ENCODE measurements at places on chromosomes 11 and 22.

DNA sequence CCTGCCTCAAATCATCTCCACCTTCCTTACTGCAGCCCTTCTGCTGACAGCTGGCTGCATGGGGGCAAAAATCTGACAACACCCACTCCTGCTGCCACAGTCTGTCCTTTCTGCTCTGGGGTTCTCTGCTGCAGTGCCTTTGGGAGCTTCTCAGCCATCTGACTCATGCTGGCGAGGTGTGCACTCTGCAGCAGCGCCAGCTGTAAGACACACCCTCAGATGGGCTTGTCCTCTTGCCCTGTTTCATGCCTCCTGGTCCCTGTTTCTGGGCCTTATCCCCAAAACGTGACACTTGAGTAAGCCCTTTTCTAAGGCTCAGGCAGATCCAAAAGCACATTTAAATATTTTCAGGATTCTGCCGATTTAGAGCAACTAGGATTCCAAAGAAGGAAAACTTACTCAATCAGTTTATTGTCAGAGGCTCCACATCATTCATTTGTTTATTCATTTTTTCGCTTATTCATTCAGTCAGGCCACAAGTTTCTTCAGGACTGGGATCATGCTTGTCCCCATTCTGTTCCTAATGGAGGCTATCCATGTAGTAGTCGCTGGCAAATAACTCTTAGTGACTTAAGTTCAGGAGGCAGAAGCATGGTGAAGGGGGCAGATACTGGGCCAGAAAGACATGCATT lies 60.2 kb downstream of the SMIM38 start:
- DNase-seq = no peak

DNA sequence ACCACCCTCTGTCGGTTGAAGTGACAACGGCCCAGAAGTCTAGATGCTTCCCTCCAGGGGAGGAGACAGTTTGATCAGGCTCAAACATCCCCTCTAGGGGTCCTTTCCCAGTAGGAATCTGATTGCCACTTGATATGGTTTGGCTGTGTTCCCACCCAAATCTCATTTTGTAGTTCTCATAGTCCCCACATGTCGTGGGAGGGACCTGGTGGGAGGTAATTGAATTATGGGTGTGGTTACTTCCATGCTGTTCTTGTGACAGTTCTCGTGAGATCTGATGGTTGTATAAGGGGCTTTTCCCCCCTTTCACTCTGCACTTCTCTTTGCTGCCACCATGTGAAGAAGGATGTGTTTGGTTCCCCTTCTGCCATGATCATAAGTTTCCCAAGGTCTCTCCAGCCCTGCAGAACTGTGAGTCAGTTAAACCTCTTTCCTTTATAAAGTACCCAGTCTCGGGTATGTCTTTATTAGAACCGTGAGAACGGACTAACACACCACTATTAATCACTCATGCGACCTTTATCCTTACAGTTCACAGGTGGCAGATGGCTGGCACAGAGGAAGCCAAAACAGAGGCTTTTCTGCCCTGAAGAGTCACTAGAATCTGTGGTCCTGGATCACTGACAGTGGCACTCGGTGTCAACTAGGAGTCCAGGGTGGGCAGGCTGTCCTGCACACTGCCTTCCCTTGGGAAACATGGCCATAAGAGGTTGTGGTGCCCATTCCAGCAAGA lies 21.6 kb downstream of the ASPHD2 start:
- DNase-seq = no peak

DNA sequence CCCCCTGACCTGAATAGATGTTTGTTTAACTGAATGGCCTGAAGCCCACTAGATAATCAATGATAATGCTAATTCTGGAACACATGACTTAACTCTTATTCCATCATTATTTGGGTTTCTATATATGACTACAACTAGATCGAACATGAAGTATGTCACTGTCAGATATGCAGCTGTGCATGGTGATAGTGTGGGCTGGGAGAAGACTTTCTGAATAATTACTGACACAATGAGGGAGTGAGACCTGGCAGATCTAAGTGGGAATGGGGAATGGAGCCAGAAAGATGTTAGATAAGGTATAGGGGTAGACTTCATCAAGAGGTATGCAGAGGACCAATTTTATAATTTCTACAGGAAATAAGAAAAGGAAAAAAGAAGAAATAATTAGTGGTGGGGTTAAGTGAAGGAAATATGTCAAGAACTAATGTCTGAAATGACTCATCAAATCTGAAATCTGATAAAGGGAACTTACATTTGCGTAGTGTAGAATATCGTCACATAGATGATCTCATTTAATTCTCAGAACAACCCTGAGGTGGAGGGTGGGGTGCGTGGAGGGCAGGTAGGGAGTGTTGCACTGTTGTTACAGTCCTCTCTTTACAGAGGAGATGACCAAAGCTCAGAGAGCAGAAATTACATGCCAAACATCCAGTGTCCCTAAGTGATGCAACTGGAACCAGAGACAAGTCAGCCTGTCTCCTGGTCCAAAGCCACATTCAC lies 68.2 kb upstream of the EED start:
- no peak for DNase-seq

DNA sequence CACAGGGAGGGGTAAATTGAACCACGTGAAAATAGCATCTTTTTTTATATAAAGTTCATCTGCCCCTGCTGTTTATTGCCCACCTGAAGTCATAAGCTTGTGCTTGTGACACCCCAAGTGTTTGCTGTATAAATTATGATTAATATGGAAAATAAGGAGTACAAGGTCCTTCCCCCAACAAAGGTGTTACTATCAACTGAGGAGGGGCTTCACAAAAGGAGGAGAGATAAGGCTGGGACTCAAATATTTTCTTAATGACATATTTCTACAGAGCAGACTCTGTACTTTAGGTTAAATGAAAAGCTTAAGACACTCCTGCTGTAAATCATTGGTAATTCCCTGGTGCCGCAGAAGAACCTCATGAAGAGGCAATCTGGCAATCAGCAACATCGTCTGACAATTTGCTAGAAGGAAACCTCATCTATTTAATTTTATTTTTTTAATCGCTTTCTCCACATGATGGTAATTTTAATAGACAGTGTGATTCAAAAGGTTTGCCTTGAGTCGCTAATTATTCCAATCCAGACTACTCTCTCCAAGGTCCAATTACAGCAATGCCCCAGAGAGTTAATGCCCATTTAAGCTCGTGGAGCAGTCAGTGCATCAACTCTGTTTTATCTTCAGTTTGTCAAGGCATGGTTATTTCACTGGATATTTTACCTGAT lies 1432.4 kb downstream of the FAM181B start:
- DNase-seq = no peak

GRCh38 chr11:62554387-62555167 lies 8.0 kb upstream of the AHNAK start:
- no peak for DNase-seq

DNA sequence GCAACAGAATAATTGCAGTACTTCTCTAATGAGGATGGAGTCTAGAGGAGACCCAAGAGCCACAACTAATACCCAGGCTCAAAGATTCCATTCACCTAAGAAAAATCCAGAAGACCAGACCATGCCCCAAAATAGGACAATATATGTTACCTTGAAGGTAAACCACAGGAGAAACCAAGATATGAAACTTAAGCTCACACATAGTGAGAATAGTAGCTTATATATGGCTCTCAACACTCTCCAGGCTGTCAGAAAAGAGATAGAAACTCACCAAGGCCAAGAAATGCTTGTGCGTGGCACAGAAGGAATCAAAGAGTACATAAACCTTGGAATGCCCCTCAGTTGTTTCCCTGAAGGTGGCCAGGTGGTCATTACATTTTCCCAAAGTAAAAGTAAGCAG lies 9.1 kb downstream of the FAM111A start:
- DNase-seq = no peak

DNA sequence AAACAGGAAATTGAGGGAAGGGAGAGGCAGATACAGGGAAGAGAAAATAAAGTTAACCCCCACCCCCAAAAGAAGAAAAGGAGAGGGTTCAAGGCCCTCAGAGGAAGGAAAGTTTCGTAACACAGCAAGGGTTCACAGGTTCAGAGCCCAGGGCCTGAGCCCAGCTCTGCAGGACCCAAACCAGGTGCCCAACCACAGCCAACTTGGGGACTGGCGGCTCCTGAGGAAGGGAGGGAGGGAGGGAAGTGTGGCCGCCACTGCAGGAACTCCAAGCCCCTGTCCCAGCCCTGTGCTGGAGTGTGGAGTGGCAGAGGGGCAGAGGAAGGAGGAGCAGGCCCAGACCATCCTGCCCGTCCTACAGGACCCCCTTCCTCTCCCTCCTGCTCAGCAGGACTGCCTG lies 59.2 kb downstream of the ELFN2 start:
- no peak for DNase-seq

DNA sequence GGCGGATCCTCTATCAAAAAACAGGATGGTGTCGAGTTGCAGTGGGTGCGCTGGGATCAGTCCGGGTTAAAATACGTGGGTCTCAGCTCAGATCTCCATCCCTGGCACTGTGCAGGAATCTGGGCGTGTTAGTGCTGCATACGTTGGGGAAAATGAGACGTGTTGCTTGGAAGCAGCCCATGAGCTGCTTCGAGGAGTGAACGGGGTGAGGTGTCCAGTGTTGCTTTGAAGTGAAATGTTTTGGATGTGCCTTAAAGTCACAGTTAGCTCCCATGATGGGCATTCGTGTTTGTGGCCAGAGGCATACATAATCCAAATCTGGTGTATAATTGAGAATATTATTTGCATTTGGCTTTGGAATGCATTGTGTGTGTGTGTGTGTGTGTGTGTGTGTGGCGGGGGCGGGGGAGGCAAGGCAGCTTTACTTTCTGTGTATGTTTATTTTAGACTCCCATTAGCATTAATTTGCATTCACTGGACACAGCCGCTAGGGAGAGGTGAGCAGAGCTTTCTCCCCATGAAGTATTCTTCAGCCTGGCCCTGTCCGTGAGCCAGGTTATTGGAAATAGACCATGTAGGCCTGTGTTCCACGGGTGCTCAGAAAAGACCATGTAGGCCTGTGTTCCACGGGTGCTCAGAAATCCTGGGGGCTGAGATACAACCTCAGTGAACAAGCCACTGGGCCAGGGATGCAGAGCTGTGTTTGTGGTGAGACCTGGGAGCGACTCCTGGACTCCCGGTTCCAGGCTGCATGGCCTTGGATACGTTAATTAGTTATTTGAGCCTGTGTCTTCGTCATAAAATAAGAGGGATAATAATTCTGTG lies 134.6 kb downstream of the ST3GAL4 start:
- DNase-seq = no peak
